Mesothelial cell of epicardium (in vitro differentiated cells): ENCODE measurements at places on chromosomes 1 and 21. TPM values are rescaled to one million over a fixed set of nuclear protein-coding genes. Genes with fewer than 3 reads are reported as not detected.

DNA sequence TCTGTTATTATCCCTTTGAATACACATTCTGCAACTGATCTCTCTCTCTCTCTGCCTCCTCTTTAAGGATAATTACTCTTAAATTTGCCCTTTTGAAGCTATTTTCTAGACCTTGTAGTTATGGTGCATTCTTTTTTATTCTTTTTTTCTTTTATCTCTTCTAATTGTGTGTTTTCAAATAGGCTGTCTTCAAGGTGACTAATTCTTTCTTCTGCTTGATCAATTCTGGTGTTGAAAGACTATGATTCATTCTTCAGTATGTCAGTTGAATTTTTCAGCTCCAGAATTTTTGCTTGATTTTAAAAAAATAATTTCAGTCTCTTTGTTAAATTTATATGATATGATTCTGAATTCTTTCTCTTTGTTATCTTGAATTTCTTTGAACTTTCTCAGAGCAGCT, 95.6 kb upstream of the GPR52 start:
- H3K27ac ChIP-seq, result no peak overlapping the region
- no peaks in the 10 kb centered on the region for H3K27me3 ChIP-seq
- DNase-seq, result no peak
- no peak overlapping the region for H3K4me3 ChIP-seq
- no peaks in the 10 kb centered on the region for H3K4me1 ChIP-seq

GRCh38 chr21:37041706-37042271, 31.1 kb downstream of the PIGP start:
- H3K27ac ChIP-seq, result no peak overlapping the region
- peaks cover 6% of the 10 kb centered on the region for H3K4me1 ChIP-seq
- no peaks in the 10 kb centered on the region for H3K27me3 ChIP-seq
- no peaks in the 10 kb centered on the region for H3K36me3 ChIP-seq
- no peak for DNase-seq

DNA sequence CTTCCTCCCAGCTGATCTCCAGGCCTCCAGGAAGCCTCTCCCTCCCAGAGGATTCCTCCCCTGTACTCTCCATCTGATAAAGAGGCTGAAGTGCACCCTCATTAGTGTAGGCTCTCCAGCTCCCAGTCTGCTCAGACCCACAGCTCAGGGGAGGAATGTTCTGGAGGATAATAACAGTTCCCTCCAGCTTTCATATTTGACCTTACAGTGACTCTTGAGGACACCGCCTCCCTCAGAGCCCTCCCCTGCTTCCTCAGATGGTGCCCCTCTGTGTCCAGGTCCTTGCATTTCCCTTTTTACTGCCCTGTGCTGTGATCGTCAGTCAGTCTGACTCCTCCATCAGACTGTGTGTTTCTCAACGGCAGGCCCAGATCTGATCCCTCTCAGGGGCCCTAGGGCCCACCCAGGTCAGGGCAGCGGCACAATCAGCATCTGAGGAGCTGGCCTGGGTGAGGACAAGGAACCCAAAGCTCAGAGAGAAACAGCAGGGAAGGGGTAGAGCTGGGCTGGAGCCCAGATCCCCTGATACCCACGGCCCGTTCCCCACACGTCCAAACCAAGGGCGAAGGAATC, 1.1 kb upstream of the SHISAL2A start:
- H3K4me3 ChIP-seq, result peak overlapping the region; percentile 42
- H3K27ac ChIP-seq, result peak overlapping the region; percentile 48
- no peak for DNase-seq
- peaks cover 28% of the 10 kb centered on the region for H3K4me1 ChIP-seq

- H3K36me3 ChIP-seq, result no peaks in the 10 kb centered on the region
- no peak for DNase-seq
- peaks cover 37% of the 10 kb centered on the region for H3K4me1 ChIP-seq
- peak overlapping the region; percentile 13 for H3K27ac ChIP-seq
These were observed 649 bp downstream of the PTPN7 start for GRCh38 chr1:202159534-202160371.

DNA sequence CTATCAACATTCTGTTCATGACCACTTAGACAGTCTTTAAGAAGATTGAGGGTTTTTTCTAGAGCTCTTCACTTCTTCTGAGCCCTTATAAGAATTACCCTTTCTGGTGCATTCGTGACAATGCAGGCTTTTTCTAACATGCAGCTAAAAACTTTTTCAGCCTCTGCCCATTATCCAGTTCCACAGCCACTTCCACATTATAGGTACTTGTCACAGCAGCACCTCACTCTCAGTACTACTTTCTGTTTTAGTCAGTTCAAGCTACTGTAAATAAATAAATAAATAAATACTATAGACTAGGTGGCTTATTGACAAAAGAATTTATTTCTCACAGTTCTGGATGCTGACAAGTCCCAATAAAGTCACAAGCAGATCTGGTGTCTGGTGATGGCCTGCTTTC, 284.4 kb upstream of the PKN2 start:
- H3K4me1 ChIP-seq, result no peaks in the 10 kb centered on the region
- DNase-seq, result no peak
- H3K4me3 ChIP-seq, result no peak overlapping the region
- H3K27ac ChIP-seq, result no peak overlapping the region

- peaks cover 22% of the 10 kb centered on the region for H3K4me1 ChIP-seq
- H3K4me3 ChIP-seq, result no peak overlapping the region
- no peak overlapping the region for H3K27ac ChIP-seq
- no peak for DNase-seq
- H3K36me3 ChIP-seq, result no peaks in the 10 kb centered on the region
- H3K27me3 ChIP-seq, result no peaks in the 10 kb centered on the region
These were observed 10.0 kb upstream of the IGSF3 start for GRCh38 chr1:116677474-116678062.

GRCh38 chr1:9048551-9048950, 20.9 kb downstream of the SLC2A5 start:
- H3K4me1 ChIP-seq, result peaks cover 6% of the 10 kb centered on the region
- H3K27me3 ChIP-seq, result peaks cover 9% of the 10 kb centered on the region
- DNase-seq, result no peak
- no peak overlapping the region for H3K27ac ChIP-seq

- peaks cover 6% of the 10 kb centered on the region for H3K27me3 ChIP-seq
- no peak overlapping the region for H3K4me3 ChIP-seq
- no peak for DNase-seq
- no peaks in the 10 kb centered on the region for H3K36me3 ChIP-seq
These were observed 37.7 kb downstream of the KCNAB2 start for GRCh38 chr1:6083385-6083784.

DNA sequence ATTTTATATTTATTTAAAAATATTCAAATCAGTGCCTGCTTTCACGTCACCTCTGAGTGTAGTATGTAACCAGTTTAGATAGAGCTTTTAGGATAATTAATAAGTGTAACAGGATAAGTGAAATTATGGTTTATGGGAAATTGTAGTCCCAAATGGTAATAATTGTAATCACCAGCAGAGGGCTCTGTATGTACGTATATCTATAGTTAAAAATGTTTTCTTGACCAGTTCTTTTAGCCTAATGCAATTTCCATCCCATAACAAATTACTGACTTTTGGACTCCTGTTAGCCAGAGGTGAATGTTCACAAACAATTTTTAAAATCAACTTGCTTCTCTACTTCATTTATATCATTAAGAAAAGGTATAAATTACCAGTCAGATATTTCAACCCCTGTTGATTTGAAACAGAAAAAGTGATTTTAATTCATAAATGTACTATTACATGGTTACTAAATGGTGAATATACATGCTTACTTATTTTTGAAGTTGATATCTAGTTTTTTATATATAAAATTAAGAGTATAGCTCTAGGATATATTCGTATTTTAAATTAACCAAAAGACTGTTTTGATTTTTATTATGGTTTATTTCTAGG, 25.3 kb downstream of the SLC30A7 start:
- H3K4me3 ChIP-seq, result no peak overlapping the region
- H3K27ac ChIP-seq, result no peak overlapping the region
- H3K4me1 ChIP-seq, result peaks cover 17% of the 10 kb centered on the region

DNA sequence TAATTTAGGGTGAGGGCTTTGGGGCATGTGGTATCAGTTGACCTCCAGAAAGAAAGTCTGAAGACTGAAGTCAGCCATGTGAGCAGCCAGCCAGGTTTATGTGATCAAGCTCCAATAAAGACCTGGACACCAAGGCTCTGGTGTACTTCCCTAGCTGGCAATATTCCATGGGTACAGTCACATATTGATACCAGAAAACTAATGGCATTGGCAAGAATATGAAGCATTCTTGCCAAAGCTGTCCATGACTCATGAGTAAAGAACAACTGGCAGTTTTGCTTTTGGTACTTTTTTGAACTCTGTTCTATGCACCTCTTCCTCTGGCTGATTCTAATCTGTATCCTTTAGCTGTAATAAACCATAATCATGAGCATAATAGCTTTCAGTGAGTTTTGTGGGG, 415.3 kb upstream of the CAMK1G start:
- H3K4me1 ChIP-seq, result no peaks in the 10 kb centered on the region
- no peak for DNase-seq
- no peak overlapping the region for H3K27ac ChIP-seq
- no peaks in the 10 kb centered on the region for H3K36me3 ChIP-seq
- no peaks in the 10 kb centered on the region for H3K27me3 ChIP-seq
- H3K4me3 ChIP-seq, result no peak overlapping the region

- peak overlapping the region; percentile 71 for H3K27ac ChIP-seq
- DNase-seq, result no peak
- peaks cover 11% of the 10 kb centered on the region for H3K36me3 ChIP-seq
- no peak overlapping the region for H3K4me3 ChIP-seq
- H3K4me1 ChIP-seq, result peaks cover 25% of the 10 kb centered on the region
These were observed 155.6 kb downstream of the NUF2 start for GRCh38 chr1:163477276-163477830.

GRCh38 chr1:70627910-70628309, 216.8 kb downstream of the CTH start:
- no peaks in the 10 kb centered on the region for H3K4me1 ChIP-seq
- H3K27me3 ChIP-seq, result peaks cover 11% of the 10 kb centered on the region
- DNase-seq, result no peak
- H3K36me3 ChIP-seq, result no peaks in the 10 kb centered on the region
- H3K27ac ChIP-seq, result no peak overlapping the region
- H3K4me3 ChIP-seq, result no peak overlapping the region

DNA sequence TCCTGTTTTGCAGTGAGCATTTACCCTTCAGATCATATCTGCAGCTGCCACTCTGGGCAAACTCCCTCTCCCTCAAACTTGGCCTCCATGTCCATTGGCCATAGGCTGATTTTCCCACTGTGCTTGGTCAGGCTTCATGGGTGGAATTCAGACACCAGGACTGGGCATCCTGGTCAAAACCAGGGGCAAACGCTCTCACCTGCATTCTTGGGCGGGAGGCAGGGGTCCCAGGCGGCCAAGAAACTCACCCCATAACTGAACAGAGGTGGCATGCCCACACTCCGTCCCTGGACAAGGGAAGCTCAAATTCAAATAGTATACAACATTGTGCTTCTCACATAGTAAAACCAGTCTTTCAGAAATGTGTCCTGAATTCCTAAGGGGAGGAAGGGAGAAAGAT, 81.1 kb upstream of the ZNF648 start:
- no peaks in the 10 kb centered on the region for H3K36me3 ChIP-seq
- no peak overlapping the region for H3K27ac ChIP-seq
- no peaks in the 10 kb centered on the region for H3K27me3 ChIP-seq

- H3K4me1 ChIP-seq, result no peaks in the 10 kb centered on the region
- peaks cover 2% of the 10 kb centered on the region for H3K36me3 ChIP-seq
- no peak overlapping the region for H3K4me3 ChIP-seq
- peak; percentile 65 for DNase-seq
- no peaks in the 10 kb centered on the region for H3K27me3 ChIP-seq
These were observed 10.7 kb downstream of the RAB42 start for GRCh38 chr1:28602536-28603439.

- no peak overlapping the region for H3K4me3 ChIP-seq
- no peak for DNase-seq
- no peak overlapping the region for H3K27ac ChIP-seq
- peaks cover 55% of the 10 kb centered on the region for H3K27me3 ChIP-seq
These were observed 311.1 kb downstream of the AJAP1 start for GRCh38 chr1:4965346-4966075.

DNA sequence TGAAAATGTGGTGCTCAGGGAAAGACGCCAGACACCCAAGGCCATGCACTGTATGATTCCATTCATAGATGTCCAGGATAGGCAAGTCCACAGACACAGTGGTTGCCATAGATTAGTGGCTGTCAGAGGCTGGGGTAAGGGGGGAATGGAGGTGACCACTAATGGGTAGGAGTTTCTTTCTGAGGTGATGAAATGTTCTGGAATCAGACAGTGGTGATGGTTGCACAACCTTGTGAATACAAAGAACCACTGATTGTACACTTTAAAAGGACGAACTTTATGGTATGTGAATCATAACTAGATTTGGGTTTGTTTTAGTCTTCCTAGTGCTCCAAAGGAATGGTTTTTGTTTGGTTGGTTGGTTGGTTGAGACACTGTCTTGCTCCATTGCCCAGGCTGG, 51.7 kb downstream of the PRAMEF20 start:
- DNase-seq, result no peak
- no peaks in the 10 kb centered on the region for H3K4me1 ChIP-seq
- no peak overlapping the region for H3K4me3 ChIP-seq
- no peaks in the 10 kb centered on the region for H3K27me3 ChIP-seq

- no peaks in the 10 kb centered on the region for H3K27me3 ChIP-seq
- no peak for DNase-seq
- no peak overlapping the region for H3K27ac ChIP-seq
- H3K36me3 ChIP-seq, result no peaks in the 10 kb centered on the region
- peaks cover 5% of the 10 kb centered on the region for H3K4me1 ChIP-seq
These were observed 1158.6 kb downstream of the PLA2G4A start for GRCh38 chr1:187987236-187987776.

GRCh38 chr1:87024936-87025540, 110.6 kb downstream of the HS2ST1 start:
- DNase-seq, result no peak
- H3K4me1 ChIP-seq, result peaks cover 16% of the 10 kb centered on the region
- no peaks in the 10 kb centered on the region for H3K27me3 ChIP-seq
- no peak overlapping the region for H3K27ac ChIP-seq
- peaks cover 3% of the 10 kb centered on the region for H3K36me3 ChIP-seq
- no peak overlapping the region for H3K4me3 ChIP-seq

- DNase-seq, result no peak
- no peak overlapping the region for H3K4me3 ChIP-seq
- H3K27me3 ChIP-seq, result no peaks in the 10 kb centered on the region
- H3K4me1 ChIP-seq, result peaks cover 3% of the 10 kb centered on the region
These were observed 63.7 kb downstream of the CLDN17 start for GRCh38 chr21:30102871-30103270.

- H3K4me1 ChIP-seq, result peaks cover 3% of the 10 kb centered on the region
- H3K4me3 ChIP-seq, result no peak overlapping the region
These were observed 174.4 kb upstream of the FGGY start for GRCh38 chr1:59122527-59122926.

GRCh38 chr1:17352419-17352909, 19.5 kb upstream of the PADI6 start:
- H3K27me3 ChIP-seq, result peaks cover 18% of the 10 kb centered on the region
- no peak for DNase-seq
- H3K4me1 ChIP-seq, result peaks cover 8% of the 10 kb centered on the region
- no peak overlapping the region for H3K4me3 ChIP-seq
- no peaks in the 10 kb centered on the region for H3K36me3 ChIP-seq

- H3K36me3 ChIP-seq, result peaks cover 35% of the 10 kb centered on the region
- no peak overlapping the region for H3K4me3 ChIP-seq
- peak overlapping the region; percentile 67 for H3K27ac ChIP-seq
- no peaks in the 10 kb centered on the region for H3K27me3 ChIP-seq
- DNase-seq, result no peak
These were observed 15.3 kb upstream of the SRSF4 start for GRCh38 chr1:29196863-29197589.

Gene CXADR
- 36.8 to 41.0 TPM (median 37.5 TPM) in 3 replicates for total RNA-seq

Gene B3GALT2
- 5.4 to 5.8 TPM (median 5.7 TPM) in 3 replicates for total RNA-seq

Gene TNFRSF18
- total RNA-seq, result 0.51 to 1.2 TPM (median 0.93 TPM) in 3 replicates

Gene POLR3GL
- total RNA-seq, result 14.4 to 16.4 TPM (median 14.7 TPM) in 3 replicates
